ENCODE measurements at places on chromosomes 2 and 18.
A peak's percentile ranks its signal among the peaks of the same experiment; 100 is the strongest.

DNA sequence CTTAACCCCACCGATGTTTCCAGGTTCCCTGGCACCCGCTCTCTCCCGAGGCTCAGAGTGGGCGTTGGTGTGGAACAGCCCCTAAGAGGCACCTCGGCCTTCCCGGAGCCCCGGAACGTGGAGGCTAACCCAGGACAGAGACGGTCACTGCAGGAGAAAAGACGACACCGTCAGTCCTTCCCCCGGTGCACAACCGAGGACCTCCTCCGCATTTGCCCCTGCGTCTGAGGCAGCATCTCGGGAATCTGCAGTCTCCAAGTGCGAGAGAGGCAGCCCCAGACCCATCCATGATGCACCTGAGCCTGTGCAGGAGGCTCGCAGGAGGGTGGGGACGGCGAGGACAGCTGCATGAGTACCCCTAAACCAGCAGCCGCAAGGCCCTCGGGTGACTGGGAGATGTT is 204.9 kb upstream of the SALL3 start:
- DNase-seq, result no peak

GRCh38 chr2:134299334-134299733 is 45.5 kb downstream of the MGAT5 start:
- no peak for DNase-seq

DNA sequence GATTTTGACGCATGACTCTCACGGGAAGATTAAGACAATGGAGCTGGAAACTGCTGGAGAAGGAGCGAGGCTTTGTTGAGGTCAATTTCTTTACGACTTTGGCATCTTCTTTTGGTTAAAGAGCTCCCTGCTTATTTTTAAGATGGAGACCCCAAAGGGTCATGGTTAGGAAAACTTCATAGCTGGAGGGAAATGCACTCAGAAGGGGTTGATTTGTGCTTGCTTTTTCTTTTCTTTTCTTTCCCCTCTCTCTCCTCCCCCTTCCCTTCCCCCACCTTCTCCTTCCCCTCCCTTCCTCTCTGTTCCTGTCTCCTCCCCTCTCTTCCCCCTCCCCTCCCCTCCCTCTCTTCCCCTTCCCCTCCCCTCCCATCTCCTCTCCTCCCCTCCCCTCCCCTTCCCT is 79.0 kb downstream of the TNP1 start:
- DNase-seq, result no peak

GRCh38 chr18:51751901-51752300 is 554.4 kb upstream of the MEX3C start:
- no peak for DNase-seq

GRCh38 chr2:74959106-74959751 is 786 bp downstream of the POLE4 start:
- DNase-seq, result no peak

DNA sequence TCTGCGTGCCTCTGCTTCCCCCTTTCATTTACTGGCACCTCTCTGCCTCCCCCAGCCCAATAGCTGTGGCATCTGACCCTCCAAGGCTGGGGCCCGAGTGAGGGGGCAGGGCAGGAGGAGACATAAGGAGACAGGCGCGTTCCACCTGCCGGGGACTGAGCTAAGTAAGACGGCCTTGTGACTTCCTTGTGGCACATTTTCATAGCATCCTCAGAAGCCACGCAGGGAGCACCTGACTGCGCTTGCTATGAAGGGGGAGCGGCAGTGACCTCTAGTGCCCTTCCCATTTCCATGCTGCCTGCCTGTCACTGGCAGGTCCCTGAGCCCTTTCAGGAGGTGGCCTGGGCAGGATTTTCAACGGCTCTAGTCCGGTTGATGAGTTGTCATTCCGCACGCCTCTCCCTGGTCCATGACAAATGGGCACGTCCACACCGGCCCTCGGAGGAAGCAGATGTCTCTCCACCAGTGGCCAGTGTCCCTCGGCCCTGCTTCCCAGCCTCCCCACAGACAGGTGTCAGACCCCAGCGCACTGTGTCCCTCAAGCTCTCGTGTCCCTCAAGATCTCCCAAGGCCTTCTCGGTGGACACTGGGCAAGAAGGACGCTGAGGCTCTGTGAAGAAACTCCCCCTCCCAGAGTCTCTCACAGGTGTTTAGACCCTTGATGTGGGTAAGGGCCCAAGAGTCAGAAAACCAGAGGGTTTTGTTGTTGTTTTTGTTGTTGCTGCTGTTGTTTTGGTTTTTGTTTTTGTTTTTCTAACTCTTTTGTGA is 42.7 kb downstream of the CYP26B1 start:
- DNase-seq, result no peak

- no peak for DNase-seq
Observed at GRCh38 chr2:64932371-64933216, 56.6 kb upstream of the SLC1A4 start.

- DNase-seq, result no peak
Observed at GRCh38 chr18:76419811-76420210, 75.2 kb downstream of the ZNF516 start.

DNA sequence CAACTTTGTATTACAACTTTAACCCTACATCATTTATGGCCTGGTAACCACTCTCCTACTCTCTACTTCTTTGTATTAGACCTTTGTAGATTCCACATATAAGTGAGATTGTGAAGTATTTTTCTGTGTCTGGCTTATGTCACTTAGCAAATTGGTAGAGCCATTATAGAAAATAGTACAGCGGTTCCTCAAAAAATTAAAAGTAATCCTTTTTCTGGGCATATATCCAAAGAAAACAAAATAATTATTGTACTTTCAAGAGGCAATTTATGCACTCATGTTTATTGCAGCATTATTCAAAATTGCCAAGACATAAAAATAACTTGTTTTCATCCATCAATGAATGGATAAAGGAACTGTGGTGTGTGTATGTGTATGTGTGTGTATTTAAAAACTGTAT is 537.5 kb upstream of the FSIP2 start:
- no peak for DNase-seq

- no peak for DNase-seq
Observed at GRCh38 chr18:61201511-61201910, 131.7 kb upstream of the CDH20 start.

DNA sequence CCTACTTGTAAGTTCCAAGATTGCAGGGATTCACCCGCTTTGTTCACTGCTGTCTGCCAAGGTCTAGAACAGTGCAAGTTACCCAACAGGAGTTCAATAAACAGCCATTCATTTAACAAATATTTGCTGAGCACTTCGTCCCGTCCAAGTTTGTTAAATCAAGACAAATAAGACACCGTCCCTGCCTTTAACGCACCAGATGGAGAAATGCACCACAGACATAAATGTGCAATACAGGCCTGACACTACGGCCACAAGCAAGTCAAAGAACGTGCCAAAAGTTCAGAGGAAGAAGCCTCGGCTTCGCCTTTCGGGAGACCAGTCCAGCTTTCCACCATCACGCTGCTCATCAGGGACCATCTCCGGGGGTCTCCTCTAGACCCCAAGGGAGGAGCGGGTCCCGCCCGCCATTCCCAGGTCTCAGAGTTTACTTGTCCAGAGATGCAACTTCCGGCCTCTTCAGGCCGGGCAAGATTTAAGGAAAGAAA is 429 bp downstream of the C2orf76 start:
- no peak for DNase-seq

DNA sequence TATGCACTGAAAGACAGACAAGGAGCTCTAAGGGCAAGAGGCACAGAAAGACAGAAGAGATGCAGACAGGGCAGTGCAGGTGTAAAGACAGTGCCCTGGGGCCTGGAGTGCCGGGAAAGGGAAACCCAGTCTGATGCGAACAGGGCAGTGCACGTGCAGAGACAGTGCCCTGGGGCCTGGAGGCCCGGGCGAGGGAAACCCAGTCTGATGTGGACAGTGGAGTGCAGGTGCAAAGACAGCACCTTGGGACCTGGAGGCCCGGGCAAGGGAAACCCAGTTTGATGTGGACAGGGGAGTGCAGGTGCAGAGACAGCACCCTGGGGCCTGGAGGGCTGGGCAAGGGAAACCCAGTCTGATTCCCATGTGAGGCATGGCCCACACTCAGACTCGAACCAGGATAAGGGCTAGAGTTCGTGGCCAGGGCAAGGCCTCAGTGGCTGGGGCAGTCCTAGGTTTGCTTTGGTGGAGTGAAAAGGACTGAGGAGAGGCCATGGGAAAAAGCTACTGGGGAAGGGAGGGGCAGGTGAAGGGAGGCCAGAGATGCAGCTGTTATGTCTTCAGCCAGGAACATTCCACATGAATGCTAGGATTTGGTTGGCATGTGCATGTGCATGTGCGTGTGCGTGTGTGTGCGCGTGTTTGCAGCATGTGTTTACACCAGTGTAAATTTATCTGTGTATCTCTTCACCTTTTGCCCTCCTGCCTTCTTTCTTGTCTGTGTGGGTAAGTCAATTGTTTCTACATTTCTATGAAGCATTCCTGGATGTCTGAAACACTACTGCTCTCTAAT is 39.1 kb upstream of the DNMT3A start:
- DNase-seq, result no peak

- DNase-seq, result no peak
Observed at GRCh38 chr2:110113961-110114591, 1.5 kb downstream of the MALL start.

GRCh38 chr2:135664623-135665068 is 77.0 kb upstream of the UBXN4 start:
- no peak for DNase-seq

DNA sequence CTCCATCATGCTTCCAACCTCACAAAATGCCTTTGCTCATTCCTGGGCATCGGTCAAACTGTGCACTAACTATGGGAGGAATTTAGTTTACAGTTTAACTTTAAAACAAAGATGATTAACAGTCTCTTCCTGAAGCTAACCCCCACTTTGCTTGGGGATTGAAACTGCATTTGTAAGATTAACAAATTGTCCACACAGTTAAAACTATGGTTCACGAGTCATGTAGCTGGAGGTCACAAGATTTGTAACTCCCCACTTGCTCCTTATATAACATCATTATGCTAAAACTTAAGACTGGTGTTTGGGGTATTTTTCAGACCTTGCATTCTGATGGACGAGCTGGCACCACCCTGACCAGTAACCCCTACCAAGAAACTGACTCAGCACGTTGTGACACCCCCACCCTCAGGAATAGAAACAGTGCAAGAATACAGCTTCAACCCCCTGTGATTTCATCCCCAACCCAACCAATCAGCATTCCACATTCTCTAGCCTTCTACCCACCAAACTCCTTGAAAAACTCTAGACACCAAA is 252.3 kb downstream of the MBD5 start:
- DNase-seq, result no peak

DNA sequence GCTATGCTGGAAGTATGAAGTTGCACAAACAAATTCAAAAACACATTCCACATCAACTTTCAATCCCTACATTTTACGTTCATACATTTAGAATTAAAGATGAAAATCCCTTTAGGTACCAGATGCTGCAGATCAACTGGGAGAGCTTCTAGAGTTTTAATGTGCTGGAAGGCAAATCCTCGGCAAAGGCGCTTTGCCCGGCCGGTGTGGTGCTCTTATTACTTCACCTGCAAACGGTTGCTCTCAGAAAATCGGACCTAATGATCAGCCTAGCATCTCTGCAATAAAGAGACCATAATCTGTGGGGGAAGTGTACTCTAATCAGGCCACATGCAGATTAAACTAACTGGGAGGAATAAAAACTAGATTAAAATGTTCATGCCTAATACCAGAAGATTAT is 513.8 kb downstream of the ZEB2 start:
- DNase-seq, result no peak

GRCh38 chr2:150280231-150280630 is 207.2 kb downstream of the RND3 start:
- no peak for DNase-seq

DNA sequence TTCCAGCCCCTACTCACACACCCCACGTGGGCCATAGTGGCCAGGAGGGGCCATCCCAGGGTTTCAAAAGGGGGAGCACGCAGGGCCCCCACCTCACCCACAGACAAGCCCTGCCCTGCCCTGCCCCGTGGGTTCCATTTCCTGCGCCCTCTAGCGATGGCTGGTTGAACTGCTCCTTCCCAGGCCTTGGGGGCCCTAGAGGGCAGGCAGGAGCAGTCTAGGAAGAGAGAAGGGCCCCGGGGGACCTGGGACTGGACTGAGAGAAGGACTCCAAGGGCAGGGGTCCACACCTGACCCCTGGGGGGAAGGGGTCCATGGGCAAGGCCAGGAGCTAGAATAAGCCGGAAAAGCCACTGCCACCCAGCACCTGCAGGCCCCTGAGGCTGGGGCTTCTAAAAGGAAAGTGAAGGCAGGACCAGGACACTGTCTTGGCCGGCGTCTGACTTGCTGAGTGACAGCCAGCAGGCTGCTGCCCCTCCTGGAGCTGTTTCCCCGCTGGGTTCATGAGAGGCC is 10.1 kb downstream of the CYP26B1 start:
- peak; percentile 18 for DNase-seq

DNA sequence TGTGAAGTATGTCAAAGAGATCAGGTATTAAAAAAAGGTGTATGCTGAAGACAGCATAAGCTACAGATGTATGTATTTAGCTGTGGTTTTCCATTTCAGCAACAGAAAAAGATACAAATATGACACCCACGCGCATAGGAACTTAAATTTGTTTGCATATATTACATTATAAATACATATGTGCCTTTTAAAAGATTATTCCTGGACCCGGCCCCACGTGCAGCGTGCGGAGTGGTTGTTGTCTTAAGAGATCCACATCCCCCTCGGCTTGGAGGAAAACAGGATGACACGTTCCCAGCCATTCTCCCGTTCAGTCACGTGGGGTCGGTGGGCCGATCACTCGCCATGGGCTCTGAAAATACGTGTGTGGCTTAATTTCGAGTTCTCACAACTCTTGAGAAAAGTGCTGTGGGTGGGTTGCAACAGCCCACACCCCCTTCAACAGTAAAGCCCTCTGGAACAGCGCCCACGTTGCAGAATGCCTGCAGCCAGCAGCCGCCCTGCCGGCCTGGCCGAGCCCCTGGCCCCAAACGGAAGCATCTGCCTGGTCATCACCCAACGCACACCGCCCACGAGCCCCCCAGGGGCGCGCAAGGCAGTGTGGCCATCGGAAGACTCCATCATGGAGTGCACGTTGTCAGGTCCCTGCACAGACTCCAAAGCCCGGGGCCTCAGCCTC is 18.6 kb upstream of the KCNG2 start:
- no peak for DNase-seq

- DNase-seq, result no peak
Observed at GRCh38 chr2:223772363-223772762, 65.0 kb downstream of the AP1S3 start.

GRCh38 chr2:165471349-165471950 is 2.0 kb downstream of the CSRNP3 start:
- no peak for DNase-seq

- DNase-seq, result no peak
Observed at GRCh38 chr2:208820014-208820688, 413.6 kb downstream of the PTH2R start.

Data from stimulated activated CD8-positive, alpha-beta memory T cell treated with anti-CD3 and anti-CD28 coated beads, Interleukin-12 subunit alpha, Interleukin-12 subunit beta, amount 100 ng/mL, for 4 hours (primary cell).